GM12878 (cell line): ENCODE measurements at places on chromosomes 3 and 15.

DNA sequence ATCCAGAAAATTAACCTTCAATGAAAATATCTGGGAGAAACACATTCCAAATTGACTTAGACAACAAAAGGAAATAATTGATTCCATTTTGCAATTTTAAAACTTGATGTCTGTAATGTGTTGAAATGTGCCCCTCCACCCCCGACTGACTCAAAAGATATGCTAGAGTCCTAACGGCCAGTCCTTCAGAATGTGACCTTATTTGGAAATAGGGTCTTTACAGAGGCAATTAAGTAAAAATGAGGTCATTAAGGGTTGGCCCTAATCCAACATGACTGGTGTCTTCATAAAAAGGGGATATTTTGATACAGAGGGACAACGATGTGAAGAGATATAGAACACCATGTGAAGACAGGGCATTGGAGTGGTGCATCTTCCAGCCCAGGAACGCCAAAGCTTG, 153.9 kb downstream of the PDZRN3 start:
- no peak overlapping the region for H3K27ac ChIP-seq
- no peaks in the 10 kb centered on the region for H3K36me3 ChIP-seq
- H3K4me1 ChIP-seq, result peaks cover 16% of the 10 kb centered on the region
- DNase-seq, result no peak

- H3K27ac ChIP-seq, result peak overlapping the region; percentile 81
- H3K4me1 ChIP-seq, result peaks cover 48% of the 10 kb centered on the region
- H3K36me3 ChIP-seq, result peaks cover 5% of the 10 kb centered on the region; the same call in 1 of the 2 replicates
- no peaks in the 10 kb centered on the region for H3K27me3 ChIP-seq
- peak; percentile 96 for DNase-seq
These were observed 68.0 kb downstream of the FNDC3B start for GRCh38 chr3:172107403-172107802.

- DNase-seq, result no peak
- no peaks in the 10 kb centered on the region for H3K27me3 ChIP-seq
- H3K4me1 ChIP-seq, result peaks cover 22% of the 10 kb centered on the region
- peaks cover 16% of the 10 kb centered on the region for H3K36me3 ChIP-seq
- H3K4me3 ChIP-seq, result no peak overlapping the region
These were observed 72.8 kb upstream of the ACAD9 start for GRCh38 chr3:128806588-128806987.

DNA sequence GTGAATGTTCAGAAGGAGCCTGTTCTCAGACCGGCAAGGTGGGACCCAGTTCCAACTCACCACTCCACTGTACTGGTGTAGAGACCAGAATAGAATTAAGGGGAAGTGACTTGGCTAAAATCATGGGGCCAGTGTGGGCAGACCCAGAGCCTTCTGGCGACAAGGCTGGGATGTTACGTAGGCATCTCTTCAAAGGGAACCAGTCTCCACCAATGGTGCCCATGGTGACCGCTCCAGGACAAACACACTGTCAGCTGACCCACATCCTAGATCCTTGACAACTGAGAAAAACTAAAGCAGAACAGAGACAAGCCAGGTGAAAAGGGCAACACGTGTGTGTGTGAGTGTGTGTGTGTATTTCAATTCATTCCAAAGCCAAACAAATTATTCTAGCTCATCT, 321.7 kb upstream of the FRG2C start:
- H3K4me1 ChIP-seq, result 0 out of 2 replicates have a peak, but pooled peaks cover 4% of the 10 kb centered on the region
- no peak overlapping the region for H3K4me3 ChIP-seq
- H3K27me3 ChIP-seq, result no peaks in the 10 kb centered on the region
- no peaks in the 10 kb centered on the region for H3K36me3 ChIP-seq
- no peak overlapping the region for H3K27ac ChIP-seq

- H3K27me3 ChIP-seq, result no peaks in the 10 kb centered on the region
- no peak overlapping the region for H3K27ac ChIP-seq
- H3K4me3 ChIP-seq, result no peak overlapping the region
- DNase-seq, result no peak
- no peaks in the 10 kb centered on the region for H3K4me1 ChIP-seq
These were observed 247.8 kb downstream of the OTOL1 start for GRCh38 chr3:161744366-161744765.

DNA sequence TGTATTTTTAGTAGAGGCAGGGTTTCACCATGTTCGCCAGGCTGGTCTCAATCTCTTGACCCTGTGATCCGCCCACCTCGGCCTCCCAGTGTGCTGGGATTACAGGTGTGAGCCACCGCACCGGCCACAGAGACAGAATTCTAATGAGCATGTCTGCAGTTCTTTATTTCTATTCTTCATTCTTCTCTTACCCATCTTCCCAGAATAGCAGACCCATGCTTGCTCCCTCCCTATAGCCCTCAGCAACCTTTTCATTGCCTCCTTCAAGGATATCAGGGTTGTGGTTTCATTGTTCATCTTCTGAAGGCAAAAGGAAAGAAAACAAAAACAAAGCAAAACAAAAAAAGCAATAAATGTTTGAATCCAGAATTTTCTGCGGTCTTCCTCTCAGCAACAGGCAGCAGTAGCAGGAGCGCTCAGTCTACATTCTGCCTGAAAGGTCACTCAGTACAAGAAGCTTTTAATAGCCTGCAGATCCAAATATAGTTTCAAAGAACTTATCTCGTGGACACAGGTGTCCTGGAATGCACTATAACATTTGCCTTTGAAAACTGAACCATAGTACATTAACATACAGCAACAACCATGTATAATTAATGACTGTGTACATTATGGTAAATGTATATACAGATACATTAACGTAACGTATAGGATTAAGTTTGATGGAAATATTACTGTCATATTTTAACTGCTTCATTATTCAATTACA, at the start of gene SMCO1:
Gene SMCO1, minus strand, starts transcription at position 434 of the 709 bp plus-strand sequence. Its CDS starts 137 bp downstream, at position 297.
- no peak within 1 kb of the TSS for H3K27ac ChIP-seq
- DNase-seq, result no peak
- no peaks in the 10 kb centered on the region for H3K36me3 ChIP-seq
- no peak within 1 kb of the TSS for H3K4me3 ChIP-seq
- H3K4me1 ChIP-seq, result no peaks in the 10 kb centered on the region
- H3K27me3 ChIP-seq, result no peaks in the 10 kb centered on the region

GRCh38 chr3:4656059-4656458, 162.9 kb downstream of the ITPR1 start:
- H3K4me1 ChIP-seq, result no peaks in the 10 kb centered on the region
- H3K36me3 ChIP-seq, result peaks cover 5% of the 10 kb centered on the region
- no peaks in the 10 kb centered on the region for H3K27me3 ChIP-seq

- H3K27me3 ChIP-seq, result no peaks in the 10 kb centered on the region
- H3K27ac ChIP-seq, result no peak overlapping the region
- peaks cover 17% of the 10 kb centered on the region for H3K36me3 ChIP-seq
- no peak for DNase-seq
These were observed 100.0 kb downstream of the MAP4 start for GRCh38 chr3:47916201-47916600.

DNA sequence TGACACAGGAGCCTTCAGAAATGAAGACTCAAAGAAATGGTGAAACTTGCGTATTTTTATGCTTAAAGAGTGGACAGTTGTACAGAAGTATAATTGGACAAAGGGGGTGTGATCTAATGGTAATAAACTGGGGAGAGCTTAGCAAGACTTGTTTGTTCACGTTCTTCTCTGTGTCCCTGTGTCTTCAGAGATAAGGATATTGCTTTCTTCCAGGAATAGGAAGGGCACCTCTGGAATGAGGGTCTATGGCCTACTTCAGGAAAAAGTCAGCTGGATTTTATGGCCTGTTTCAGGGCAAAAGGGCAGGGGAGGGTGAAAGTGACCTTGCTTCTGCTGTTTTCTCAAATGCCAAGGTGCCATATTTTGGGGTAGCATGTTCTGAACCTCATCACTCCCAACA, 4.5 kb upstream of the TOPAZ1 start:
- no peaks in the 10 kb centered on the region for H3K36me3 ChIP-seq
- H3K4me3 ChIP-seq, result no peak overlapping the region
- no peak overlapping the region for H3K27ac ChIP-seq

DNA sequence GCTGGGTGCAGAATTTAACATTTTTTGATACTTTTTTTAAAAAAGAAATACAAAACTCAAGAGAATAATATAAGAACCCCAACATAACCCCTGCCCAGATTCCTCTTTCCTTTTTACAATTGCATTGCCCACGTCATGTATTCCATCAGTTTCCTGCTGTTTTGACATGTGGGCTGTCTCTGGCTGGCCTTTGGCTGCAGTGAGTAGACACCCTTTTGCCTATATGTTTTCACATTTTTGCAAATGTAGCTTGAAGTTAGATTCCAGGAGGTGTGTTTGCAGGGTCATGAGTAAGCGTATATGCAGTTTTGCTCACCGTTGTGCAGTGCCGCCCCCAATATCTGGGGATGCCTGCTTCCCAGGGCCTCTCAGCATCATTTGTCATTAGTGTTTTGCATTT, 28.0 kb upstream of the ATP10A start:
- no peaks in the 10 kb centered on the region for H3K4me1 ChIP-seq
- H3K27ac ChIP-seq, result no peak overlapping the region
- H3K27me3 ChIP-seq, result no peaks in the 10 kb centered on the region
- no peaks in the 10 kb centered on the region for H3K36me3 ChIP-seq

DNA sequence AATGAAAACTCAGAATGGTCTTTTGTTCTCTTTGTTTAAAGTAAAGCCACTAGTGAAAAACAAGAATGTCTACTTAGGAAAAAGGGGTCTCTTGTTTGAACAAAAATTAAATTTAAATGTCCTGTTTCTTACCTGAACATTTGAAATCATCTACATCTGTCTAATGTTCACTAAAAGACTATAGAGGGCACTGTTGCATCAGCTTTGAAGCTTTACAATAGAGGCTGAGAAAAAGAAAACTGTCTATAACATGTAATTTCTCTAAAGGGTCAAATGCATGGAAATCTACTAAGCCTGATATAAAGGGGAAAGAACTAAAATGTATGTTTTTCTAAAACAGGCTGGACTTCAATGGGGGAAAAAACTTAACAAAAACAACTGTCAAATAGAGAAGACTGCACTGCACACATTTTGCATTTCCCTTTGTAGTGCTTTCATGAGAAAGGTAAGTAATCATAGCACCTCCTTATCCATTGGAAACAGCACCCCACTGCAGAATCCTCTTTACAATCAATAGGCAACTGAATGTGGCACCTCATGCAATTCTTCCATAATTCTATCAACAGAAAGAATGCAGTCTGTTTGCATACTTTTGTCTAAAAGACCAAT, 26.3 kb downstream of the DPH6 start:
- H3K4me3 ChIP-seq, result no peak overlapping the region
- H3K27ac ChIP-seq, result no peak overlapping the region
- H3K4me1 ChIP-seq, result no peaks in the 10 kb centered on the region
- peak; percentile 19 for DNase-seq
- no peaks in the 10 kb centered on the region for H3K36me3 ChIP-seq

DNA sequence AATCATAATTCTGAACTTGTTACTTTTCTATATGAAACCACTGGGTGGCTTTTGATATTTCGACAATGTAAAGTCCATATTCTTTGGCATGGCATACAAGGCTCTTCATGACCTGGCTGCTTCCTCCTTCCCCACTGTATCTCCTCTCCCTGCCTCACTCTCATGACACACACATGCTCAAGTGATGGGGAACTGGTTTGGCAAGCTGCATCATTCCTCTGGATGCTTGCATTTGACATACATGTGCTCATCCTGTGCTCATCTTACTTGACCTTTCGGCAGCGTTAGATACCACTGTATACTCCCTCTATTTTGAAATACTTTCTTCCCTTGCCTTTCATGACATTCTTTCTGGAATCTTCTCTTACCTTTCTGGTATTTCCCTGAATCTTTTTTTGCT, 51.8 kb upstream of the ZDHHC23 start:
- H3K27ac ChIP-seq, result no peak overlapping the region
- no peak overlapping the region for H3K4me3 ChIP-seq
- H3K36me3 ChIP-seq, result no peaks in the 10 kb centered on the region
- H3K4me1 ChIP-seq, result no peaks in the 10 kb centered on the region

GRCh38 chr3:188649521-188649920, 495.6 kb downstream of the LPP start:
- no peaks in the 10 kb centered on the region for H3K27me3 ChIP-seq
- no peak for DNase-seq
- no peak overlapping the region for H3K4me3 ChIP-seq
- no peaks in the 10 kb centered on the region for H3K4me1 ChIP-seq
- no peak overlapping the region for H3K27ac ChIP-seq

DNA sequence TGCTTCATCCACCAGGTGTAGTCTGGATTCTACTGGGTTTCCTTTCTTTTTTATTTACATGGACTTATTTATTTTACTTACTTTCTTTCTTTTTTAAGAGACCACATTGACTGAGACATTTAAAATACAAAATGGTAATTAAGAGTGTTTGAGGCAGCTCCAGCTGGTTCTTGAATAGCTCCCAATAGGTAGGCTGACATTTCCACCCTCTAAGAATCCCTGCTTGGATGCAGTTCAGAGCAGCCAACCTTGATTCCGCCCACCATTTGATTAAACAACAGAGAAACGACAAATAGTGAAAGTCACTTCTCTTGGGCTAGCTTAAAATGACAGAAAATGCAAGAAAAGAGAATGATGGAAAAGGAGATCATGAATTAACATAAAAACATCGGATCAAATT, 270.5 kb downstream of the TUSC7 start:
- DNase-seq, result no peak
- no peak overlapping the region for H3K27ac ChIP-seq
- H3K4me1 ChIP-seq, result no peaks in the 10 kb centered on the region
- no peaks in the 10 kb centered on the region for H3K36me3 ChIP-seq
- no peak overlapping the region for H3K4me3 ChIP-seq
- H3K27me3 ChIP-seq, result no peaks in the 10 kb centered on the region

DNA sequence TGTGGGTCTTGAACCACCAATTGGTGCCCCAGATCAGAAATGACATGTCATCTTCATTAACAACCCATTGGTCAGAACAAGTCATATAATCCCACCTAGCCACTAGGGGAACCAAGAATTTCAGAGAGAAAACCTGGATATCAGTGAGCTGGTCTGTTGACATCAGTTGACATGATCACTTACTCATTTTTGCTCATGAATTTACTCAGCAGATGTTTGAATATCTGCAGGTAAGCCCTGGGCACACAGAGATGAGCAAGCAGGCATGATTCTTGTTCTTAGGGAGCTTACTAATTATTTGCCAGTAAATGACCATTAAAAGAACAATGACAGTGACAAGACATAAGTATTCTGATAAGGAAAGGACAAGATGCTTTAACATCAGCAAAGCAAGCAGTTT, 64.3 kb upstream of the PLCL2 start:
- H3K36me3 ChIP-seq, result no peaks in the 10 kb centered on the region
- no peak for DNase-seq
- H3K4me3 ChIP-seq, result no peak overlapping the region
- H3K27ac ChIP-seq, result no peak overlapping the region

DNA sequence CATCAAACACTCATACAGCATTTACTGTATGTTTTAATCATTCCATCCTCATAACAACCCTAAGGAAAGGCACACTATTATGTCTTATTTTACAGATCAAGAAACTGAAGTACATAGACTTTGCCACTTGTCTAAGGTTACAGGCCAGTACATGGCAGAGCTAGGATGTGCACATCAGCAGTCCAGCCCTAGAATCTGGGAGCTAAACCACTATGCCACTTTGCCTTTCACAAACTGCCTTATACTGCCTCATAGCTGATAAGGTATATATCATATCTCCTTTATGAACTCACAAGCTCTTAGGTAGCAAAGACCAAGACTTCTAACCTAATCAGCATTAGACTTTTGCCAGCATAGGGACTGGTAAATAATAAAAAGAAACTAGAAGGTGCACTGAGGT, 49.1 kb downstream of the MYO9A start:
- peaks cover 3% of the 10 kb centered on the region for H3K4me1 ChIP-seq
- no peak overlapping the region for H3K4me3 ChIP-seq
- H3K36me3 ChIP-seq, result no peaks in the 10 kb centered on the region
- DNase-seq, result no peak
- no peaks in the 10 kb centered on the region for H3K27me3 ChIP-seq
